T-cell (primary cell): ENCODE measurements at places on chromosomes 1 and 21.

DNA sequence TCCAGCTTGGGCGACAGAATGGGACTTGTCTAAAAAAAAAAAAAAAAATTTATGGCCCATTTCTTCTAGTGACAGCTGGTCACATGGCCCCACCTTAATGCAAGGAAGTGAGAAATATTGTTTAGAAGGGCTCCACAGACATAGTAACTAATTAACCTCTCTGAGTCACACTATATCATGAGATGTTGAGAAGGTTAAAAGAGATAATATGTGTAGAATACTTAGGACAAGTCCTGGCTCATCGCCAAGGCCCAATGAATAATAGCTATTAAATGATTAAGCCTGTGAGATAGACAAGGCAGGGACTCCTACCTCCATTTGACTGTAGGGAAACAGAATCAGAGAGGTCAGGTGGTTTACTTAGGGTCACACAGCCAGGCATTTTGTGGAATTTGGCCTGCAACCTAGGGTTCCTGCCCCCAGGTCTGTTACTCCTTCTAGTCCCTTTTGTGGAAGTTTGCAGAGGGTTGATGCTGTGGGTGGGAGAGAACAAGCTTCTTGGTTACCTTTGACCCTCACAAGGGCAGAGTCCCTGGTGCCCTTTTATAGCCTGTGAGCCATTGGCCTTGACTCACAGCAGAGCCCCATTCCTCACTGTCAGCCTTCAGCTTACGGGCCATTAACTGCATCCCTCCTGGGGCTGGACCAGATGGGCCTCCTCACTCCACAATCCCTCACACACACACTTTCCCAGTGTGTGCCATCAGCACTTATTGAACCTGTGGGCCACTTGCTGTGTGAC is 48.5 kb downstream of the OPRD1 start:
- DNase-seq: no peak

DNA sequence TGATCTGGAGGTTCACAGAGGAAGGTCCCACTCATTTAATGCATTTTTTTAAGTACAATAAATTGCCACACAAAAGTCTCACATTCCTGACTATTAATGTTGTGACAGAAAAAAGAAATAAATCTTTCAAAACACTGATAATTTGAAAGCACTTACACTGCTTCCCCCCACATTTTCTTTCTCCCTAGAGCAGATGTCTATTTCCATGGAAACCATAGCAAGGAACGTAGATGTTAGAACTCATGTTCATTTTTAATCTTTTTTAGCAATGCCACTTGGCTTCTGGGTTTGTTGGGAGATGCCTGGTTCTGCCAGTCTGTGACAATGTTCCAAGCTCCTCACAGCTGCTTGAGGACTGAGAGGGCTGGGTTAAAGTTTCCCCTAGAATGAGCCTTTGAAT is 1.9 kb upstream of the STMN1 start:
- DNase-seq: no peak

- no peak for DNase-seq
Observed at GRCh38 chr21:35208810-35209517, 159.9 kb upstream of the RUNX1 start.

DNA sequence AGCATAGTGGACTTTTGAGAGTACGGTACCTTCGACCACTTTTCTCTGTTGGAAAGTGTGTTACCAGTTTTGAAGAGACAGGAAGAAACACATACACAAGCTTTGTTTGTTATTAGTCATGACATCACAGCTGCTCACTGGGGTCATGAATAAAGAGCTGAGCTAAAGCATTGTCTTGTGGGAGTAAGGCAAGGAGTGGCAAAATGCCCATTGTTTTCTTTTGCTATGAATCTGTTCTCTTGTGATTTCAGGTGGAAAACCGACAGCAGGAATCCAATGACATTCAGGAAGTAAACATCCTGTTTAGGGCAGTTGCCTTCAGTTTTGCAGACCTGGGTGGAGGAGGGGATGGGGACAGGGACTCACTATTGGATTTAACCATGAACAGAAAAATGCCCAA is 66.2 kb downstream of the RGL1 start:
- no peak for DNase-seq

GRCh38 chr1:8693107-8693506 is 124.3 kb downstream of the RERE start:
- no peak for DNase-seq

DNA sequence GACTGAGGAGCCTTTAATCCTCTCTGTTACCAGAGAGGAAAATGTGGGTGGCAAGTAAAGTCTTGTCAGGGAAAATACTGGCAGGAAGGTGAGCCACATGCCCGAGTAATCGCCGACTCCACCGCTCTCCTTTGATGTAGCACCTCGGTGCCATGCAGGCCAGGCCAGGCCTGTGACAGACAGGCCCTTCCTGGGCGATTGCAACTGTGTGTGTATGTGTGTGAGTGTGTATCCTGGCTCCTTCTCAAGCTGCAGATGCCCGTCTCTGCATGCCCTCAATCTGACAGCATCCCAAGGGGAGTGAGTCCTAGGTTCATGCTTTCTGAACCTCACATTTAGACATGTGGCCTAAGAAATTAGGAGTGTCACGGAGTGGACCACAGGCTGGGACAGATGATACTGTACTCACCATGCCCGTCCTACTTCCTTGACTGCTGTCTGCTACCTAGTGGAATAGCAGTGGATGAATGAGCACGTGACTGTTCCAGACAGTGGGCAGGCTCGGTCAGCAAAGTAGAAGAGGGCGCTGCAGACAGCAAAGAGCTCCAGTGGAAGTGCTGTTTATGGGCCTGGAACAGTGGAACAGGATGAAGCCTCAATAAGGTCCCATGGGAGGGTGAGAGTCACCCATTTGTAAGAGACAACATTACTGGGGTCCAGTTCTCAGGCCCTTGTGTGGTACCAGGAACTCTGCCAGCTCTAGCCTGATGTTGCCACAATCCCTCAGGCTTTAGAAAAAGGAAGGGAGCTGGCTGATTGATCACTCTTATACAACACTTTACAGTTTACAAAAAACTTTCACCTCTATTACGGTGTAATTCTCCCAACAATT is 25.3 kb downstream of the SERTAD4 start:
- no peak for DNase-seq

- DNase-seq: no peak
Observed at GRCh38 chr1:30315185-30315960, 408.0 kb downstream of the MATN1 start.

GRCh38 chr1:38746941-38747600 is 112.5 kb downstream of the RRAGC start:
- DNase-seq: no peak

DNA sequence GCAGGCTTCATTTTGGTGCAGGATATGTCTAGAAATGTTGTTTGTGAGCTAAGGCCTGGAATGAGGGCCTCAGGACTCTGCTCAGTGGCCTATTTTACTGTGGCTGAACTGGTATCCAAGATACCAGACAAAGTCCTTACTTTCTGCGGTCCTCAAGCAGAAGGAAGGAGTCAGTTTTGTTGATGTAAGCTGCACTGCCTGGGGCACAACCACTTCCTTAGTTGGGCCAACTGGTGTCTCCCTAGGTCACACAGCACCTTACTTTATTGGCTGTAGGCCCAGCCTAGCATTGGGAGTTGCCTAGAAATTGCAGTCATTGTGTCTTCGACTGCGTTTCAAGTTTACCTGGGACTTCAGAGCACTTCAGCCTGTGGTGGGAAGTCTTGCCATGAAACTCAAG is 1322.7 kb downstream of the AMY1C start:
- DNase-seq: no peak

DNA sequence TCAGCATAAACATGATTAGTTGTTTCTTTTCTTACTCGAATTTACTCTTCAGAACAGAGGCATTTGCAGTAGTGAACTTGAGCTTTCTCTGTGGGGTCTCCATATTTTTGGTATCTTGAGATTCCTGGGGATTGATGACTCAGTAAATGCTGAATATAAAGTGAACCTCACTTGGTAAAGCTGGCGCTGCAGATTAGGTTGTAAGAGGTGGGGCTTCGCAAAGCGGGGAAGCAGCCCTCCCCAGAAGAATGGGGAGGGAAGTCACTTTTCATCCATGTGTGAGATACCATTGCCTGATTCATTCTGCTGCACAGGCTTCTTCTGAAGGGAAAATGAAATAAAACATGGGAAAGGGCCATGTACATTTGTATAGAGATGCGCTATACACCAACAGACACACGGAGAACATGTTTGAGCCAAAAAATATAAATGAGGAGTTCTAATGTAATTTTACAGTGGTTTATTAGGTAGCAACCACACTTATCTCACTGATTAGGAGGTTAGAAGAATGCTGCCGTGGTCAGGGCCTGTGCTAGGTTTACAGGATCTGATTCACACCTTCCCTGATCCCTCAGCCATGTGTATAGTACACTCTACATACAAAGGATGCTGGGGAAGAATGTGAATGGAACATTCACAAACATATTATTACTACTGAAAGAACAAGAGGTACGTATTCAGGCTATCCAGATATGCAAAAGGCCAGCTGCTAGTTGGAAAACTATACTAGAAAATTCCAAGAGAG is 63.5 kb downstream of the DNTTIP2 start:
- no peak for DNase-seq

DNA sequence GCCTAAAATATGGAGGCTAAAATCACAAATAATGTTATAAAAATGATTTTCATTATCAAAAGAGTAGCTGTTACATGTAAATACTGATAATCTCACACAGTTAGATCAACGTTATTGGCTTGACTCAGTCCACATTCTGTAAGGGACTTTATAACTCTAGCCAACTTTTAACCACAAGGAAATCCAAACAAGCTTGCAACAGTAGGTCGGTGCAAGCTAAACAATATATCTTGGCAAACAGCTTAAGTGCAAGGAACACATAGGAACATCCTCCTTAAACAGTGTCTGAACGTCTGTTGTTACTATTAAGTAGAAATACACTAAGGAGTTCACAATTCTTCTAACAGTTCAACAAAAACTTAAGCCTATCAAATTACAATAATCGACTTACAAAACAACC is 126.7 kb downstream of the EIF4G3 start:
- no peak for DNase-seq

DNA sequence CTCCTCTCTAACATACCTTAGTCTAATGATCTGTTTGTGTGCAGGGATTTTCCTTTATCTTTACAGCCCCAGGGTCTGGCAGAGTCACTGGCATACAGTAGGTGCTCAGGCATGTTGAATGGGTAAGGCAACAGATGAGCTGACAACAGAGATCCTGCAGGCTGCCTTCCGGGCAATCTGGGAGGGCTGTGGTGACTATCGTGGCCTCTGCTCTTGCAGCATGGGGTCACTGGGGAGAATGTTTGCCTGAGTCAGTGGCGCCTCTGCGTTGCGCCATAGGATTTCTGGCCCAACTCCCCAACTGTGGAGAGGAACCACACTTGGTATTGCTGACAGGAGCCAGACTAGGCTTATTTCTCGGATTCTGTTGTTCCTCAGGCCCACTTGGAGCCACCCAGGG is 93.8 kb downstream of the LAMC2 start:
- no peak for DNase-seq

DNA sequence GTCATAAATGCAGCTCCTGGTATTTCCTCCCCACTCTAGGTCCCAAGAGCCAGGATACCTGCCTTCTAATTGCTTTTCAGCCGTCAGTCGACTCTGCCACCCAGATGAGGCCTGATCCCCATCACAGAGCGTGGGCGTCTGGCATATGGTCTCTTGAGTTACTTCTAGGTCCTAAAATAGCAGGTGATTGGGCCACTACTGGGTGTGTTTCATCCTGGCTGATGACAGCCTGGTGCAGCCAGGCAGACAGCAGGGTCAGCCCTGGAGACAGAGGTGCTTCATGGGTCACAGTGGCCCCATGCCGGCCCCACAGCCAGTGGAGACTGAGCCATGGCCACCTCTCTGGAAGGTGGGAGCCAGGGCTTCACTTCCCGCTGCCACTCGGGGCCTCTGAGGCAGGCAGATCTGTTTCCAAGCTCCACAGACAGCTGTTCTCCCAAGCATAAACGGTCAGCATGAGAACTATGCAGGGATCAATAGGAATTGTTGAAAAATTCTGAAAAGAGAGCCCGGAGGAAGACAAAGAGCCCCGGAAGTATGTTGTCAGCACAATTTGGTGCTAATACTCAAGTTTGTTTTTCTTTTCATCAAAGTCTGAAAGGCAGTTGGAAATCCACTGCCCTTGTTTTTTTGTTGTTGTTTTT is 83.0 kb downstream of the MAN1C1 start:
- no peak for DNase-seq

- DNase-seq: no peak
Observed at GRCh38 chr1:17215545-17215890, 10.6 kb downstream of the PADI1 start.
